Germinal center (tissue), 1 donor: ENCODE measurements at places on chromosomes 12 and 14.

GRCh38 chr14:36021030-36021422 is 155.5 kb downstream of the PTCSC3 start:
- no peak for DNase-seq

DNA sequence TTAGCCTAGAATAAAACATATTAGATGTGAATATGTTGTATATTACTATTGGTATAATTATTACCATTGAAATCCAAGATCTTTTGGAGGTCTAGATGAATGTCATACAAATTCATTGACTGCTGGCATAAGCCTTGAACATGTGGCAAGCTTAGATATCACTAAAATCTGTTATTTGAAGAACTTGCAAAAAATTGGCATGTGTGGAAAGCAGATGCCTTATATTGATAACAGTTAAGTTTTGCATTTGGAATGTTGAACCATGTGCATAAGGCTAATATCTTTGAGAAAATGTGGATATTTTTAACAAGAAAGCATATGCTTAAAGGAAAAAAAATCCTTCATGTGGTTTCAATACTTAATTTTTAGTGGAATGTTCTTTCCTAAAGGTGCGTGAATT is 203.6 kb upstream of the PRICKLE1 start:
- DNase-seq = no peak

GRCh38 chr12:72135021-72135301 is 137.2 kb upstream of the TRHDE start:
- no peak for DNase-seq

DNA sequence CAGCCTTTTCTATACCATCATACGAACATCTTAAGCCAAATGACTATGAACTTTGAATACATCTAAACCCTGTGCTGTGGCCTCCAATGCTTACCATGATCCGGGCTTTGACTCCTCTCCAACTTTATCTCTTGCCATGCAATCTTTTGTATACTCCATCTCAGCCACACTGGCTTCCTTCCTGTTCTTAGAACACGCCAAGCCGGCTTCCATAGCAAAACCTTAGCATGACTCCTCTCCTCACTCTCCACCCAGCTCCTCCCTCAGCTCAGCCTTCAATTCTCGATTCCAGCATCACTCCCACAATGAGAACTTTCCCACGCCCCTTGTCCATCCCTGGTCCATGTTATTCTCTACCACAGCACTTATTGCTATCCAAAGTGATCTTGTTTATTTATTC is 228.3 kb downstream of the NTF3 start:
- DNase-seq = no peak

DNA sequence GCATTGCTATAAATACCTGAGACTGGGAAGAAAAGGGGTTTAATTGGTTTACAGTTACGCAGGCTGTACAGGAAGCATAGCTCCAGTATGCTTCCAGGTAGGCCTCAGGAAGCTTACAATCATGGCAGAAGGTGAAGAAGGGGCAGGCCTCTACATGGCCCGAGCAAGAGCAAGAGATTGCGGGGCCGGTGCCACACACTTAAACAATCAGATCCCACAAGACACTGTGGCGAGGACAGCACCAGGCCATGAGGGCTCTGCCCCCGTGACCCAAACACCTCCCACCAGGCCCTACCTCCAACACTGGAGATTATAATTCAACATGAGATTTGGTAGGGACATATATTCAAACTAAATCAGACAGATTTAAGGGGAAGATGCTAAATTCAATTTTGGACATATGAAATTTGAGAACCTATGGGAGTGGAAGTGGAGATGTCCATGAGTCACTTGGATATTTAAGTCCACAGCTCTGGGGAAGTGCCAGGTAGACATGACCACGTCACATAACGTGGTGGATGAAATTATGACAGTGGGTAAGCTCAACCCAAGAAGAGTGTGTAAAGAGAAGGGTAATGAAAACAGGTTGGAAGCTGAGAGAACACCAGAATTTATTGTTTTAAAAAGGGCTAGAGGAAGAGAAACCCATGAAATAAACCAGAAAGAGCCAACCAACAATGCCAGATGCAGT is 1.5 kb upstream of the LTA4H start:
- no peak for DNase-seq

DNA sequence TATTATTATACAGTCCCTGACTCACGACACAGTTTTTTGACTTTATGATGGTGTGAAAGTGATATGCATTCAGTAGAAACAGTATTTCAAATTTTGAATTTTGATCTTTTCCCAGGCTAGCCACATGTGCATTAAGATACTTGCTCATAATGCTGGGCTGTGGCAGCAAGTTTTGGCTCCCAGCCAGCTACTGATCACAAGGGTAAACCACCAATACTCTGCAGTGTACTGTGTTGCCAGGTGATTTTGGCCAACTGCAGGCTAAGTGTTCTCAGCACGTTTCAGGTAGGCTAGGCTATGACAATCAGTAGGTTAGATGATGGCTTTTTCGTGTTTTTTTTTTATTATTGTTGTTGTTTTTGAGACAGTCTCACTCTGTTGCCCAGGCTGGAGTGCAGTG is 69.4 kb upstream of the ACTN1 start:
- DNase-seq = no peak
